Heart right ventricle (tissue), 16 donors: ENCODE measurements at places on chromosomes 13 and 19. TPM values are rescaled to one million over a fixed set of nuclear protein-coding genes. Genes with fewer than 3 reads are reported as not detected.

The SPC24 gene
- 4.3 TPM for total RNA-seq

The ZNF776 gene
- total RNA-seq = 10.0 TPM

The FLT1 gene
- 49.5 TPM for total RNA-seq

The FFAR2 gene
- 0.47 TPM for total RNA-seq

The OR10H1 gene
- not detected for total RNA-seq

- DNase-seq = no peak
Measured at GRCh38 chr19:15422296-15423075, 3.7 kb upstream of the AKAP8L start.

- peak; percentile 65 for DNase-seq
Measured at GRCh38 chr19:54462655-54463530, 685 bp downstream of the LENG9 start.

DNA sequence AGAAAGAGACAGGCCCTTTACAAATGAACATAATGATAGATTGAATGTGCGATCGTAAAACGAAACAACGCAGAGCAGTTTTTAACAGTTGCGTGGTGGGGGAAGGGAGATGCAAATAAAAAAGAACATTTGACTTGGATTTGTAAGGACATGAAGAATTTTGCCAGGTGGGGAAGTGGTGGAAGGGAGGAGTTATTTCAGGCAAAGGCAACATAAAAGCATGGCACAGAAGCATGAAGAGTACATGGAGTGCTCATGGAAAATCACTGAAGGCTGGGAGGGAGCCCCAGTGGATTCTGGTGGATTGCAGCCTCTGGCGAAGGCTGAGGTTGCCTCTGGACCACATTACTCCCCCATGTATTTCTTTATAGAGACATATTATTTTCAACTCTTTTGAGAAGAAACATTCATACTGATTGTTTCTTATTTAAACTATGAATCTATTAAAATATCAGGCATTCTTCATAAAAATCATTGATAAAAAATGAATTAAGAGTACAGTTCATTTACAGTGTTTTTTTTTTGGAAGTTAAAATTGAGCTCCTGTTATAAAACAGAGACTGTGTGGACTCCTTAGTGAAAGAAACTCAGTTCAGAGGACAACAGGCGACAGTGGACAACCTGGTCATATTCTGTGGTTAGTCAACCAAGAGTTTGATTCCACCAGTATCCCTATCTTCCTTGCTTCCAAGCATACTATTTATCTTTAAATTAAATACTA is 57.5 kb downstream of the STARD13 start:
- no peak for DNase-seq

DNA sequence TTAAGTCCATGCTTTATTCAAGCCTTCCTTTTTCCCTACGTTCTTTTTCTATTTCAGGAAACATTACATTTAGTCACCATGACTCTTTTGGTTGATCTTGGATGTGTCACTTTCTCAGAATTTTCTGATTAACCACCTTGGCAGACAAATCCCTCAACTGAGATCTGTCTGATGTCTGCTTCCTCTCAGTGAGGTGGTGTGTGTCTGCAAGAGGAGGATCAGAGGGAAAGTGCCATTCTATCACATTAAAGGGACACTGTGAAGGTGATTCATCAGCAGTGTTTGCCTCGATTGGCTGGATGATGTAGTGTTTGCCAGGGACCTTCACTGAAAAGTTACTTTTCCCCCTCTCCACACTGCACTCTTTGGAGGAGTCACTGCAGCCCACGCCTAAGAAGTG is 3.0 kb upstream of the CCNP start:
- no peak for DNase-seq

GRCh38 chr13:112506046-112506445 is 81.9 kb downstream of the TUBGCP3 start:
- no peak for DNase-seq

DNA sequence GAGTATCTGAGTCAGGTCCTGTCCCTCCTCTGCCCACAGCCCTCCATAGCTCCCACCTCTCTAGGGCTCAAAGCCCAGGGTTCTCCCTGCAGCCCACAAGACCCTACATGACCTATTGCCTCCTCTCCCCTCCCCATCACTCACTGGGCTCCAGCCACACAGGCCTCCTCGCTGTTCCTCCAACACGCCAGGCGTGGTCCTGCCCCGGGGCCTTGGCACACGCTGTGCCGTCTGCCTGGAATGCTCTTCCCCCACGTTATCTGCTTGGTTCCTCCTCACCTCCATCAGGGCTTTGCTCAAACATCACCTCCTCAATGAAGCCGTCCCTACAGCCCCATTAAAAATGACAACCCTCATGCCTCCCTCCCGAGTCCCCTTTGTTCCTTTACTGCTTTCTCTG is 21.1 kb downstream of the PTPRS start:
- DNase-seq = no peak

DNA sequence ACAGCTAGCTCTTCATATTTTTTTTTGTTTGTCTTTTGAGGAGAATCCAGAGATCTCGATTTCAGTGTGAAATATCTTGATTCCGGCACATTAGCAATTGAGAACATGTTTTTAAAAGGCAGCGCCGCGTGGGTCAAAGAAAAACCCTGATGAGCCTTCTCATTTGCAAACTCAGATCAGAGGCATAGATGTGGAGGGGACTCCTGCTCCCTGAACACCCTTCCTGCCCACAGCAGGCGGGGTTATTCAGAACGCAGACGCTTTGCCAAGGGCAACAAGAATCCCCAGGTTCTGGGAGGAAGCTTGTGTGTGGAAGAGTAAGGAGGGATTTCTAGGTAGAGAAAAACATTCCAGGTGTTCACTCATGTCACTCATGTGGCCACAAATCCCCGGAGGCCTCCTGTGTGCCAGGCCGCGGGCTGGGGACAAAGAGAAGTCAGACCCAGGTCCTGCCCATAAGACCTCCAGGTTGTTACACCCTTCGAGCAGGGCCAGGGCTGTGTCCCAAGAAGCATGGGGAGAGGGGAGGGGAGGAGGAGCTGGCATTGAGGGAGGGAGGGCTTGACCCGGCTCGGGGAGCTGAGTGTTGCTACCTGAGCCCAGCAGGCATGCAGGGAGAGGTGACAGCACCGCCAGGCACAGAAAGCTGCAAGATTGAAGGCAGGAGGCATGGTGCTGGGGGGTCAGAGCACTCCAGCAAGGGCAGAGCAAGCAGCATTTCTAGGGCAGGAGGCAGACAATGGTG is 15.9 kb upstream of the IGLON5 start:
- DNase-seq = no peak

GRCh38 chr13:64936879-64937278 is 2293.3 kb downstream of the PCDH9 start:
- no peak for DNase-seq

GRCh38 chr13:79667771-79668170 is 186.8 kb downstream of the NDFIP2 start:
- DNase-seq = no peak

GRCh38 chr19:39248806-39249205 is at the start of gene IFNL4:
IFNL4 (minus strand) TSS chr19:39248856.
- DNase-seq = no peak

GRCh38 chr13:33746867-33747266 is 71.1 kb upstream of the RFC3 start:
- no peak for DNase-seq

GRCh38 chr19:42132851-42133528 is 744 bp upstream of the POU2F2 start:
- DNase-seq = peak; percentile 32

GRCh38 chr19:6138066-6138465 is 2.6 kb downstream of the ACSBG2 start:
- DNase-seq = no peak
